ENCODE measurements at places on chromosomes 1 and 21. TPM values are rescaled to one million over a fixed set of nuclear protein-coding genes. Genes with fewer than 3 reads are reported as not detected.

GRCh38 chr1:116508984-116509980 lies 61.5 kb downstream of the CD58 start:
- no peaks in the 10 kb centered on the region for H3K4me1 ChIP-seq
- no peak overlapping the region for H3K27ac ChIP-seq
- H3K27me3 ChIP-seq: no peaks in the 10 kb centered on the region

DNA sequence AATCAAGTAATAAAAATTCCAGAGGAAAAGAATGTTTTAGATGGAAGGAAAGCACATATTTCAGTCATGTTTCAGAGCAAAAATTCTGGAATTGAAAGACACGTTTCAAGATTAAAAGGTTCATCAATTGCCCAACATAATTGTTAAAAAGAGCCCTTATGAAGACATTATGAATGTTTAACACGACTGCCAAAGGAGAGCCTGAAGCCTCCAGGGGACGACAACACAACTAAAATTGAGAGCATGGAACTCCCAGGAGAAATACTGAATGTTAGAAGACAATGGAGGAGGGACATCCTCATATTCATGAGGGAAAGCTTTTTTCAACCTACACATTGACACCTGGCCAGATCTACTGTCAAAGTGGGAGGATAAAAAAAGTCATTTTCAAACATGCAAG lies 16.0 kb downstream of the OR2T11 start:
- peak; percentile 11 for DNase-seq
- no peaks in the 10 kb centered on the region for H3K36me3 ChIP-seq
- no peaks in the 10 kb centered on the region for H3K27me3 ChIP-seq
- H3K4me3 ChIP-seq: no peak overlapping the region
- H3K27ac ChIP-seq: no peak overlapping the region

DNA sequence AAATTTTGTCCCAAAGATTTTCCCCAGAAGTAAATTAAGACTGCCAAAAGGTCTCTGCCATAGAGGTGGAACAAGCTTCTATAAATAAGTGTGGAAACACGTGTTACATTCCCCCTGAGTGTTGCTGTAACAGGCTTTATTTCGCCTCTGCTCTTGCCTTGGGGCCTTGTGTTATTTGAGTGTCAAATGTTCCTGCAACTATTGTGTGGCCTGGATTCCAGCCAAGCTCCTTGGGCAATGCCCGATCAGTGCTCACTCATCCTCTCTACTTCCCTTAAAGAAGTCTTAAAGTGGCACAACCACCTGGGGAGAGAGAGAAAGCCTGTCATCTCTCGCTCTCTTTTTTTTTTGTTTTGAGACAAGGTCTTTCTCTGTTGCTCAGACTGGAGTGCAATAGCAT lies 156.7 kb downstream of the NR5A2 start:
- H3K4me3 ChIP-seq: no peak overlapping the region
- no peak overlapping the region for H3K27ac ChIP-seq
- DNase-seq: no peak
- no peaks in the 10 kb centered on the region for H3K4me1 ChIP-seq
- H3K36me3 ChIP-seq: peaks cover 6% of the 10 kb centered on the region

GRCh38 chr1:217373761-217374701 lies 256.9 kb downstream of the GPATCH2 start:
- H3K27ac ChIP-seq: no peak overlapping the region
- DNase-seq: peak; percentile 38
- peaks cover 16% of the 10 kb centered on the region for H3K27me3 ChIP-seq
- H3K4me1 ChIP-seq: peaks cover 7% of the 10 kb centered on the region
- H3K36me3 ChIP-seq: no peaks in the 10 kb centered on the region
- no peak overlapping the region for H3K4me3 ChIP-seq

DNA sequence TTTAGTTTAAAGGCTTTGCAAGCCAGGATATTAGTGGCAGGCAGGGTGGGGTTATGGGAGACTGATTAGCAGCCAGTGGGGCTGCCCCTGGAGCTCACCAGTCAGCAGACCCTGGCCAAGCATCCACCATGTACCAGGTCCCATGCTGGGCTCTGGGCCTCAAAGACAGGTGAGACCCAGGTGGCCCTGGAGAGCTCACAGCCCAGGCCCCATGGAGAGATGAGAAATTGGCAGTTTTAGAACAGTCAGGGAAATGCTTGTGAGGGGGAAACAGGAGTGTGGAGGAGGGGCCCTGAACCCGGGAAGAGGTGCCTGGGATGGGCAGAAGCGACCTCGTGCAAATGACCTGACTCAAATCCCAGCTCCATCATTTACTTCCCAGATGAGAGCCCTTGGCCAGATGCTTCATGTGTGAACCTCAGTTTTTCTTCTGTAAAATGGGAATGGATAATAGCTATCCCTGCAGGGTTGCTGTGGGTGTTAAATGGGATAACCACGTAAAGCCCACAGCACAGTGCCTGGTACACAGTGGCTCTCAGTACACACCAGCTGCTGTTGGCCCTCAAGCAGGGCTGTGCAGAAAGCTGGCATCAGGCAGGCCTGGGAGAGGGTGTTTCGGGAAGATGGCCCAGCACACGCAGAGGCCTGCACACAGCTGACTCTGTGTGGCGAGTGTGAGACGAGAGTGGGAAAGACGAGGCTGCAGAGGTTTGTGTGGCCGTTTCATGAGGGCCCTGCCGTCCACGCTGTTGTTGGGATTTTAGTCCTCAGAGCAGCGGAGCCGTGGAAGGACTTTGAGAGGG lies 518.5 kb downstream of the PTPRU start:
- DNase-seq: no peak
- no peak overlapping the region for H3K4me3 ChIP-seq
- H3K27ac ChIP-seq: no peak overlapping the region
- no peaks in the 10 kb centered on the region for H3K36me3 ChIP-seq

GRCh38 chr1:223019256-223019655 lies 123.8 kb downstream of the TLR5 start:
- DNase-seq: no peak
- peaks cover 50% of the 10 kb centered on the region for H3K36me3 ChIP-seq
- no peak overlapping the region for H3K4me3 ChIP-seq
- peak overlapping the region; percentile 98 for H3K27ac ChIP-seq
- peaks cover 59% of the 10 kb centered on the region for H3K4me1 ChIP-seq

Gene HSD3B1
- total RNA-seq: not detected

Gene OR2T2
- not detected for total RNA-seq

Data from GM23338 (cell line).